ENCODE measurements at places on chromosomes 16 and 17.

GRCh38 chr17:41982026-41982760 lies 15.6 kb downstream of the CNP start:
- no peak for DNase-seq

DNA sequence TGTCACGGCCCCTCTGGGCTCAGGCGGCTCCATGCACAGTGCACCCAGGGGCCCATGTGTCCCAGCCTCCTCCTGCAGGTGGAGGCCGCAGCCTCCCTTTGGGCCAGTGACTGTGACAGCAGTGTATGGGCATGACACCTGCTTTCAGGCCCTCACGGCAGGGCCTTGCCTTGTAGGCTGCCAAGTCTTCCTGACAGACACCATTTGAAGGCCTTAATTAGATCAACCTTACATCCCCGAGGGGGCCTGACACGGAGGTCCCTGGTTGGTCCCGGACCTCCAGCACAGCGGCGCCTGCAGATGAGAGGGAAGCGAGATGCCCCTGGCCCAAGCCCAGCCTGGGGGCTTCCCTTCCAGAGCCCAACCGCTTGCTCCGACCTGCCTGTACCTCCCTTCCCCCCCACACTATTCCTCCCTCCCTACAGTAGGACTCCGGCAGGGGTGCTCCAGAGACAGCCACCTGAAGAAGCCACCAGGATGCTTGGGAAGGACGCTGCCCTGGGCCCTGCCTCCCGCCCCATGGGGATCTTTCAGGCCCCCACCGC lies 31.9 kb downstream of the BAIAP2 start:
- DNase-seq = no peak

GRCh38 chr17:47995241-47995935 lies 24.5 kb downstream of the CDK5RAP3 start:
- no peak for DNase-seq

DNA sequence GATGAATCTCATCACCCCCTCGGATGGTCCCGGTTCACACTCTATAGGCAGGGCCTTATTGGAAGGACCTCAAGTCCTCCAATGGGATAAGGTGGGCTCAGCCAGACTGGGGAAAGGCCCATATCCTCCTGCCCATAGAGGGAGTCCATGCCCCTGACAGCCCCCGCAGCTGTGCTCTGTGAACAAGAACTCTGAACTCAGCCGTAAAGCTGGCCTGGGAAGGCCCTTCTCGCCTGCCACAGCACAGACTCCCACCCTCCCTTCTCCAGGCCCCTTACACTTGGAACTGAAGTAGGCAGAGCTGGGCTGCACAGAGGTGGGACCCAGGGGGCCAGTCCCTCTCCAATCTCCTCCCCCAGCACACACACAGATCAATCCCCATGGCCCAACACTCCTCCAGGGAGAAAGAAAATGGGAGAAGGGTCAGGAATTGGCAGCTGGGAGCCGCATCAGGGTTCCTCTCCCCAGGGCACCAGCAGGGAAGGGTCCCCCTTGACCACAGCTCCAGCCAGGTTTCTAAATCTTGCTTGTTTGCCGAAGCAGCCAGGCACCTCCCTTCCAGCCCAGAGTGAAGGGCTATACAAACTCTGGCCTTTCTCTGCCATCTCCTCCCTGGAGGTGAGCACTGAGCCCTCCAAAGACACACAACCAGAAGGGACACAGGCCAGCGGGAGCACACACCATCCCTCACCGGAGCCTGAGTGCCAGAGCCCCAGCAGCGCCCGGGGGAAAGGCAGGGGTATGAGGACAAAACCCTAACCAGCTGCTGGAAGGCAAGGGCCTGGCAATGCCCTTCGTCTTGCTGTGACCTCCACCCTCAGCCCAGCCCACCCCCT lies 454.1 kb downstream of the SOX9 start:
- DNase-seq = no peak

- DNase-seq = no peak
Measured at GRCh38 chr16:86041807-86042206, 142.8 kb downstream of the IRF8 start.

GRCh38 chr17:30942308-30943079 lies 20.7 kb downstream of the ADAP2 start:
- DNase-seq = no peak

GRCh38 chr17:31678431-31678830 lies 180.6 kb downstream of the COPRS start:
- peak; percentile 38 for DNase-seq

DNA sequence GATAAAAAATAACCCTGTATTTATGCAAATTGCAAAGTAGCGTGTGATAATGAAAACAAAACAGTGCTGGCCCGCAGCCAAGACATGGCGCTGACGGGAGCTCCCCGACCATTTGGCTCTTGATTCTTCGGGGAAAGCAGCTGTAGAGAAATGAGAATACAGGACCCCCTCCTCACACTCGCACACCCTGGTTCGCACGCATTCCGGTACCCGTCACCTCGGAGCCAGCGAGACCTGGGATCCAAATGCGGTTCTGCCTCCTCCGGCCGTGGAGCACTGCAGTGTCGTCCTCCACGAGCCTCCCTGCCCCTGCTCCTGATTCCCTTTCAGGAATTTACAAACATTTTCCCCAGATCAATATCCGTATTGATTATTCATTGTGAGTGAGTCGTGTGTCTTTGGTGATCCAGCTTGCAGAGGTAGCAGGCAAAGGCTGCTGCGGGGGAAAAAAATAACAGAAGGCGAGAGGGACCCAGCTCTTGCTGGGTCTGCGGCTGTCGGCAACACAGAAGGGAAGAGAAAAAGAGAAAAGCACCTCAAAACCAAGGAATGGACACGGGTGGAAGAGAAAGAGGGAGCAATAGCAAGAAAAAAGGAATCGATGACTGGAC lies 184.1 kb upstream of the ZFHX3 start:
- no peak for DNase-seq

DNA sequence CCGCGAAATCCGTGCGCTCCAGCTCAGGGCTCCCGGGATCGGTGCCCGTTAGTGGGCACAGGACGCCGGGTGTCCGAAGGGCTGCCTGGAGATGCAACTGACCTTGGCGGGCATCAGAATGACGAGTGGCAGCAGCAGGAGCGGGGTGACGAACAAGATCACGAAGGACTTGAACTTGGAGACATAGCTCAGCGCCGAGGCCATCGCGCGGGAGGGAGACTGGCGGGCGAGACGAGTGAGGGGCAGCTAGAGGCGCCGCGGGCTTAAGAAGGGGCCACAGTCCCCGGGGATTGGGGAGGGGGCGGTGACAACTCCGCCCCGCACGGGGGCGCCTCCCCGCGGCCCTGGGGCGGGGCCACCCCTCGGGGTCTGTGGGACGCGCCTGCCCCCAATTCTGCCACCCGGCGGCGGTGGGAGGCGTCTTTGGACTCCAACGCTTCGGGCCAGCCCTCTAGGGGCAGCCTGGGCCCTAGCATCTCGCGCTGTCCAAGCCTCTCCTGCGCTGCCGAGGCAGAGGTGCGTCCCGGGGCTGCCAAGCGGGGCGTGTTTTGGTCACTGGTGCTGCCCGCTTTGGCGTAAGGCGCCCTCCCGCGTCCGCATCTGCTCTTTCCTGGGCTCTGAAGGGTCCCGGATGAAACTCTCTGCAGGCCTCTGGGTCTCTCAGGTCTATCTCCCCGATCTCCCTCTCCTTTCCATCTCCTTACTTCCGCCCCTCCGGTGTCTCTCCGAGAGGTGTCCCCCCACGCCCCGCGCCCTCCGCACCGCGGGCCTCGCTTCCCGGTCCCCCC lies at the start of gene SLC13A5:
SLC13A5 (minus strand) TSS at position 240 of the 788 bp plus-strand sequence; CDS start at position 204, 36 bp downstream.
- DNase-seq = peak; percentile 63

GRCh38 chr17:42067371-42068091 lies 17.1 kb upstream of the C17orf113 start:
- DNase-seq = peak; percentile 89

DNA sequence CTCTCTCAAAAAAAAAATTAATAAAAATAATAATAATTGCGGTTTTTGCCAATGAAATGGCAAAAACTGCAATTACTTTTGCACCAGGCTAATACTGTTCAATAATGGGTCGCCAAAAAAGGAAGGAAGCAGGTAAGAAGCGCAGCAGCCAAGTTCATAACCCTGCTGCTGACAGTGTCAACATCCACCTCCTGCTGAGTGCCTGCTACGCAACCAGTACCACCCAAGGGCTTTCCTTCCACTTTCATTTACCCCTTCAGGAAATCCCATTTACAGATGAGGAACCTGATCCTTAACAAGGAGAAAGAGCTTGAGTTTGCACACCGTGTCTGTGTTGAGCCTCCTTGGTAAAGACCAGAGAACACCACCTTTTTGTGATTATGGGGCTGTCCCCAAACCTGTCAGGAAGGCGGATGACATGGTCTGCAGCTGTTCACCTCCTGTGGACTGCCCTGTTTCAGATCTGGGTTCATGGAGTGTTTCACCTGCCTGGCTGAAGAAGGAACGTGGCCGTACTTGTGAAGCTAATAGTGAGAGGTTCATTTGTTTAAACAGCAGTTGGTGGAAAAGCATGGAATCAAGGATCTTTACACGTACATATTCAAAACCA lies 378.0 kb downstream of the SLC39A11 start:
- no peak for DNase-seq

DNA sequence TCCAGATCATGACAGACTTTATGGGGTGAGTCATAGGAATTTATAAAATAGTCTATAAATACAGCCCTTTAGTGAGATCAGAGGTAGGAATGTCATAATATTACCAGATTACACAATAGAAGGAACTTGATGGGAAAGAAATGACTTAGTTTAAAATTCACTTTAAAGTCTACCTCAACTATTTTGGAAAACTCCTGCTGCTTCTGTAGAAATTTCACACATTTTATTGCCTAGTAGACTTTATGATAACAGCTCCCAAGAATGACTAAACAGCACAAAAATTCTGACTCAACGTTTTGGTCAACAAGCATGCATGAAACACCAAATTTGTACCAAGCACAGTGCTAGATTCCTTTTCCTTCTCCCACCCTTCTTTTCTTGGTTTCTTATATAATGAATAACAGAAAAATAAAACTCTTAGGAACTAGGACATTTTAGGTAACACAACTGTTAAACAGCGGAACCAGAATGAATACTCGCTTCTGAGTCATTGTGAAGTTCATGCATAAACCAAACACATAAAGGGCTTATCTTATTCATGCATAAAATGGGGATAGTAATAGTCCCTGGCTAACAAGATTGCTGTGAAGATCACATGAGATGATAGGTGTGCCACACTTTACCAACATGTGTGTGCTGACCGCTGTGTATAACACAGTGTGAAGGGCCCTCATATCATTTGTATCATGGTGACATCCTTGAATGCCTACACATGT lies 243.9 kb downstream of the CDH8 start:
- no peak for DNase-seq

- no peak for DNase-seq
Measured at GRCh38 chr16:9955677-9956076, 226.6 kb downstream of the GRIN2A start.

DNA sequence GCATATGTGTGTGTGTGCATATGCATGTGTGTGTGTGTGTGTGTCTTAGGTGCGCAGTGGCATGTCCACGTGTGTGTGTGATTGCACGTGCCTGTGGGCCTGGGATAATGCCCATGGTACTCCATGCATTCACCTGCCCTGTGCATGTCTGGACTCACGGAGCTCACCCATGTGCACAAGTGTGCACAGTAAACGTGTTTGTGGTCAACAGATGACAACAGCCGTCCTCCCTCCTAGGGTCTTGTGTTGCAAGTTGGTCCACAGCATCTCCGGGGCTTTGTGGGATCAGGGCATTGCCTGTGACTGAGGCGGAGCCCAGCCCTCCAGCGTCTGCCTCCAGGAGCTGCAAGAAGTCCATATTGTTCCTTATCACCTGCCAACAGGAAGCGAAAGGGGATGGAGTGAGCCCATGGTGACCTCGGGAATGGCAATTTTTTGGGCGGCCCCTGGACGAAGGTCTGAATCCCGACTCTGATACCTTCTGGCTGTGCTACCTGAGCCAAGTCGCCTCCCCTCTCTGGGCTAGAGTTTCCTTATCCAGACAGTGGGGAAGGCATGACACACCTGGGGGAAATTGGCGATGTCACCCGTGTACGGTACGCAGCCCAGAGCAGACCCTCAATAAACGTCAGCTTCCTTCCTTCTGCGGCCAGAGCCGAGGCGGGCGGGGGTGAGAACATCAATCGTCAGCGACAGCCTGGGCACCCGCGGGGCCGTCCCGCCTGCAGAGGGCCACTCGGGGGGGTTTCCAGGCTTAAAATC lies 47.6 kb downstream of the IL21R start:
- DNase-seq = peak; percentile 91

- DNase-seq = no peak
Measured at GRCh38 chr16:85480727-85481101, 132.4 kb upstream of the GSE1 start.

GRCh38 chr17:17835415-17836249 lies 1.2 kb downstream of the SREBF1 start:
- DNase-seq = no peak

- no peak for DNase-seq
Measured at GRCh38 chr17:81178136-81179091, 12.4 kb upstream of the AATK start.

DNA sequence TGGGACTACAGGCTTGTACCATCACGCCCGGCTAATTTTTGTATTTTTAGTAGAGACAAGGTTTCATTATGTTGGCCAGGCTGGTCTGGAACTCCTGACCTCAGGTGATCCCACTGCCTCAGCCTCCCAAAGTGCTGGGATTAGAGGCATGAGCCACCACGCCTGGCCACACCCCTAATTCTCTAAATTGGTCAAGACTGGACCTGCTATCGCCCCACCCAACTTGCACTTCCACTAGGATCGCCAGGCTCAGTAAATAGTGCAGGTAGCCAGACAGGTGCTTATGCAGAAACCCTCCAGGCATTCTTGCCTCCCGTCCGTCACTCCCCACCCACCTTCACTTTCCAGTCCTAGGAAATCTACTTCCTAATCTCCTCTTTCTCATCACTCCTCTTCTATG lies 481.4 kb upstream of the EEF2KMT start:
- no peak for DNase-seq

DNA sequence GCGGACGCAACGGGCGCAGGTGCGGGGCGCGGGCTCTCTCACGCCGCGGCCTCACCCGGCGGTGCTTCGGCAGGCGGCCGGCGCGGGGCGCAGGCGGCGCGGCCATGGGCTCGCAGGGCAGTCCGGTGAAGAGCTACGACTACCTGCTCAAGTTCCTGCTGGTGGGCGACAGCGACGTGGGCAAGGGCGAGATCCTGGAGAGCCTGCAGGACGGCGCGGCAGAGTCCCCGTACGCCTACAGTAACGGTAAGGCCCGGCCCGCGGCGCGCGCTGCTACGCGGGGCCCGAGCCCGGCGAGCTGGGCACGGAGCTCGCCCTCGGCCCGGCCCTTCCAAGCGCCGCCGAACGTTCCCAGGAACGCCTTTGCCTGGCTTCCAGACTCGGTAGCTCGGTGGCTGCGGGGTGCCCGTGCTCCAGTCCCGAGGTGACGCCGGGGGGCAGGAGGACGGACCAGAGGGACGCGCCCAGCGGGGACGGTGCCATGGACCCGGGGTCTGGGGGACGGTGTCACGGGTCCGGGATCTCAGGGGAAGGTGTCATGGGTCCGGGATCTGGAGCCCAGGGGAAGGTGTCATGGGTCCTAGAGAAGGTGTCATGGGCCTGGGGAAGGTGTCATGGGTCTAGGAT lies 435 bp downstream of the RAB40C start:
- DNase-seq = no peak

DNA sequence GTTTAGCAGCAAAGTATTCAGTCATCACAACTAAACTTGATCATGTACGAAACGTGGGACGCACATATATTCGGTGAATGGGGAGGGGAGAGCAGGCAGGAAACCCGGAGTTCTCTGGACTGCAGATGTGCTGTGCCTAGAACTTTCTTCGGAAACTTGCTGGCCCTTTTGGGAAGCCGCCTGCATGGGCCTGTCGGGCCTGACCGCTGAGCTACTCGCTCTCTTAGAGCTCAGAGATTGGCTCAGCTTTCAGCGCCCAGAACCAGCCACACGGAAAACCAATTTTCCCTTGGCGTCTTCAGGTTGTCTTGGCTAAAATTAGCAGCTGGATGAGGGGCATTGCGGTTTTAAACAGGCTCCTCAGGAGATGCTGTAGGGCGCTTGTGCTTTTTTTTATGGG lies 38.1 kb downstream of the ZDHHC7 start:
- no peak for DNase-seq

All from activated CD8-positive, alpha-beta memory T cell treated with anti-CD3 and anti-CD28 coated beads for 24 hours (primary cell).